ENCODE measurements at places on chromosomes 3 and 15.
A peak's percentile ranks its signal among the peaks of the same experiment; 100 is the strongest.

- no peak for DNase-seq
Observed at GRCh38 chr3:567488-568185, 371.1 kb downstream of the CHL1 start.

DNA sequence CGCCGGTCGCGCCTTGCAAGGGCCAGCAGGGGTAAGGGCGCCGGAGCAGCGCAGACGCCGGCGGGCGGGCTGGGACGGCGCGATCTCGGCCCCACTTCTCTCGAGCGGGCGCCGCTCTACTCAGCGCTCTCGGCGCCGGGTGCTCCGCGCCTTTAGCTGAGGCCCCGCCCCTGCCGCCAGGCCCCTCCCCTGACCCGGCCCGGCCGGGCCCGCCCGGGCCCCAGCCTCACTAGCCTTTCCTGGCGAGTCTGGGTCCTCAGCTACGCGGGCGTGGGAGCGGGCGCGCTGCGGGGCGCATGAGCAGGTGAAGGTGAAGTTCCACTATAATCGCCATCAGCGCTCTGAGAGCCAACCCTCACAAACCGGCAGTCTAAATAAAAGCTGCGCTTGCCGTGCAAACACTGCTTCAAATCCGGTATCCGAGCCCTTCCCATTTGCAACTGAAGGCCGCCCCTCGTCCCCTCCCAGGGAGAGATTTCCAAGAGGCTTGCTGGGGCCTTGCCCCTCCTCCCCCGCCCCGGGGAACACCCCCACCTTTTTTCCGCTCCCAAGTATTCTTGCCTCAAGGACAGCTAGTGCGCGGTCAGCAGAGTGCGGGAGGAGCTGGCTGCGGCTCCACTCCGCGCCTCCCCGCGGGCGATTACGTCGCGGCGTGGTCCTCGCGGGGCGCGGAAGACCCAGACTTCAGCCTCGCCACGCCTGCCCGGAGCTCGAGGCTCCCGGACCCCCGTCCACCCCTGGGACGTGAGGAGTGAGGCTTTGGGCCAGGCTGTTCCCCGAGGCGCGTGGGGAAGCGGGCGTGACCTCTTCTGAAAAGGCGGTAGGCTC is at the start of gene RPP25:
TSS of gene RPP25 (minus strand) at position 125 of the 828 bp plus-strand sequence. CDS start 189 bp downstream, outside the sequence.
- peak; percentile 52 for DNase-seq

DNA sequence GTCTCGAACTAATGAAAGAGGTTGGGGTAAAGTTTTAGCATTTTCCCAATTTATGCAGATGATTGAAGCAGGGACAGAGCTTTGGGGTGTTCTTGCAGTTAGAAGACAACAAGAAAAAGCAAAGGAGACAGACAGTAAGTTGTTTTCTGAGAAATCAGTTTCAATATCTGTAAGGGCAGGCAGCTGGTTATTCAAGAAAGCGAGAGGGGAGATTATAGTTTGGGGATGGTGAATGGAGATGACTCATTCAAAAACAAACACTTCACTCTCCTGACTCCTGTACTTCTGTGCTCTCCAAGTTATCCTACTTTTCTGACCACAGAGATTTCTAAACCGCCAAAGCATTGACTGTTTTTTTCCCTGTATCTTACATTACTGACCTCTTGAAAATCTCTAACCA is 352.0 kb downstream of the GAP43 start:
- DNase-seq = no peak

GRCh38 chr3:113266738-113267137 is 55.4 kb downstream of the BOC start:
- DNase-seq = no peak

GRCh38 chr3:88930611-88931010 is 176.8 kb upstream of the EPHA3 start:
- DNase-seq = no peak

DNA sequence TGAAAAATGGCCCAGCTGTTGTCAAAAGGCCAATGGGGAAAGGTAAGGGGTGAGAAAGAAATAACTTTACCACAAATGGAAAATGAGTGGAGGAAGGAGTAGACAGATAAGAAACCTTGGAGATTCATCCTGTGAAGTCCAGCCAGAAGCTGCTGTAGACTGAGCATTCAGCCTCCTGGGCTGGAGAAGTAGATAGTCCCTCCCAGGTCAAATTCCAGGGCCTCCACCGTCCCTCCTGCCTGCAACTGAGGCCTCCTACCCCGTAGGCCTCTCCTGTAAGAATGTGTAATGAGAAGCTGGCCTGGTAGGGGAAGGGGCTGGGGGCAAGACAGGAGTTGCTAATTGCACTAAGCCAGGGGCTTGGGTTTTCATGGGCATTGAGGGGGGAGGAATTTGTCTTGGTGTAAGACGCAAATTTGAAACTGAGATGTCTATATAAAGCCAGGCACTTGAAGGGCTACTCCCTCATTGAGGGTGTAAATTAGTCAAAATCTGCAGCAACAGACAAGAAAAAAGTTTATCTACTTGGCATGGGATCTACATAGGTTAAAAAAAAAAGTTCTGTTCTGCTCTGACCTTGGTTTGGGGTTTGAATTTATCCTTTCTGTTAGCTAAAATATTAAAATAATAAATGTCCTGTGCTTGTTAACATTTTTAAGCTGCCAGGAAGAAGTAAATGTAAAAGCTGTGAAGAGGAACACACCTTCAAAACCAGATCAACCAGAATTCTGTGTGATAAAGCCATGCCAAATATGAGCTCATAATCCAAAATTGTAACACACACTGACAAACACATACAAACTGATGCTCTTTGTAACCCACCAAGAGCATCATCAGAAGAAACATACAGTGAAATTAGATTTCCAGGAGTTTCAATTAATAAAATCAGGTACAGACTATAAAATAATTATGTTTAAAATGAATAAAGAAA is 1.7 kb upstream of the RBP2 start:
- no peak for DNase-seq

DNA sequence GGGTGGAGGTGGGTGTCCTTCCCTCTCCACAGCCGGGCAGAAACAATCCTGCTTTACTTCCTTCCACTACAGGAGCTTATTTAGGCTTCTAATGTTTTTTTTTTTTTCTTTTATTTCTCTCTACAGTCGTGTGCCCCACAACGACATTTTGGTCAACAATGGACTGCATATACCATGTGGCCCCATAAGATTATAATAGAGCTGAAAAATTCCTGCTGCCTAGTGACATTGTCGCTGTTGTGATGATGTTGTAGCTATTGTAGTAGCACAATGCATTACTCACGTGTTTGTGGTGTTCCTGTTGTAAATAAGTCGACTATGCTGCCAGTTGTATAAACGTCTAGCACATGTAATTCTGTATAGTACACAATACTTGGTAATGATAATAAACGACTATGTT is 153.7 kb downstream of the IL20RB start:
- no peak for DNase-seq

- peak; percentile 22 for DNase-seq
Observed at GRCh38 chr3:18988614-18989229, 159.6 kb upstream of the KCNH8 start.

GRCh38 chr15:92631721-92632120 is 23.9 kb downstream of the FAM174B start:
- no peak for DNase-seq

- no peak for DNase-seq
Observed at GRCh38 chr3:29410660-29411405, 130.0 kb downstream of the RBMS3 start.

GRCh38 chr3:25916321-25916720 is 126.4 kb downstream of the OXSM start:
- DNase-seq = no peak

- no peak for DNase-seq
Observed at GRCh38 chr3:44110648-44111047, 131.0 kb upstream of the TOPAZ1 start.

DNA sequence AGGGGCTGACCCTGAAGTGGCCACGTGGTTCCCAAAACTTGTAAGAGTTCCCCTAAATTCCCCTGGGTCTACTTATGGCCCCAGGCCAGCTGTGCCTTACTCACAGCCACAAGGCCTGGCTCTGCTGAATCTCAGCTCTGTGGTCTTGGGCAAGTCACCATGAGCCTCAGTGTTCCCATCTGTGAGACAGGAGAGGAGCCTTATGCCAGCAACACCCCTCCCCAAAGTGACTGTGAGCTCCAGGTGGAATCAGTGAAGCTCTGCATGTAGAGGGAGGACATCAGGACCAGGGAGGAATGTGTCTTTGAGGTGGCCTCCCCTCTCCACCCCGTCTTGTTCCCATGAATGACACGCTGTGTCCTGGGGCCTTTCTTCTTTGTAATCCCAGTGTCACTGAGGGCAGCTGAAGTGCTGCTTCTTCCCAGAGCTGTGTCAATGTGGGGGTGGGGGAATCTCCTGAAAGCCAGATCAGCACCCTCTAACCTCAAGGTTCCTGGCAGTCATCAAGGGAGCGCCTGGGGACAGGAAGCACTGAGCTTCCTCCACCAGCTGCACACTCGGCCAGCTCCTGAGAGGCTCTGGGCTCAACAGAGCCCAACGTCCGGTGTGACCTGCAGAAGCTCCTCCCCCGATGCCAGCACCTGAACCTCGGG is 258.9 kb downstream of the UACA start:
- no peak for DNase-seq

DNA sequence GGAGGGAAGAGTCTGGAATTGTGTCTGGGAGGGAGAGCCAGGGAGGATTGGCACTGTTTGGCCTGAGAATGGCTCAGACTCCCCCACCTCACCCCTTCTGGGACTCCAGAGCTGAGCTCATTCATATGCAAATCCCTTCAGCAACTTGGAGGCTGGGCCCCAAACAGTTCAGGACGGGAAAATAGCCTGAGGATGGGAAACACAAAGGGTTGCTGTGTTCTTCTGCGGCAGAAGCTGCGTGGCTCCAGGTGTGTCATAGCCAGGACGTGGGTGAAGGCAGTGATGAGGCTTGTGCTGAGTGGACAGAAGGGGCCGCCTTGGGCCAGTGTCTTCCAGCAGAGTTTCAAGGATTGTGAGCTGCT is 16.6 kb downstream of the MASP1 start:
- no peak for DNase-seq

DNA sequence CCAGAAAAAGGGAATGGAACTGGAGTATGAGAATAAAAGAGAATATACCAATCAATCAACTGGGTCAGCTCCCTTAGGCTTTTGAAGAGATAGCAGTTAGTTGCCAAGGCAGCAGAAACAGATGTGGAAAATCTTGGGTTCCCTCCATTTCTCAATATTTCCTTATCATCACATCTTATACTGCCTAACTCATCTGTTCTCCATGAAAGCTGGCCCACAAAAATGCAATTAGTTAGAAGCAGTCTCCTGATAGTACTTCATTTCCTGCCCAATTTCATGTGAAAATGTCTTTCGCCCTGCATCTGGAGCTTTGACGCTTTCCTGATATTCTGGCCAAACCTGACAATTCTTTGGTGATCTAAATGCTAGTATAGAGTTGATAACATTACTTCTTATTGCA is 30.1 kb upstream of the SPTSSB start:
- DNase-seq = no peak

DNA sequence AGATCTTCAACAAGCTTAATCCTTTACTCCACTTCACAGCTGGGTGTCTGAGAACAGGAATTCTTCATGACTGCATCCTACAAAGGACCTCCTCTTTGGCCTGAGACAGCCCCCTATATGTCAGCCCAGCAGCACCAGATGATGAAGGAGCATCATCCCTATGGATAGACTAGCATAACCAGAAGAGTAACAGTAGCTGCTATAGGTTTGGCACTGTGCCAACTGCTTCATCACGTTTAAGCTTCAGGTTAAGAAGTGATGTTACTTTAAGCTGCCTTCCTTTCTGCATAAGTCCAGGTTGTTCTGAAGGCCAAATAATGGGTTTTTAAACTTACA is 50.6 kb downstream of the CMSS1 start:
- DNase-seq = peak; percentile 37

DNA sequence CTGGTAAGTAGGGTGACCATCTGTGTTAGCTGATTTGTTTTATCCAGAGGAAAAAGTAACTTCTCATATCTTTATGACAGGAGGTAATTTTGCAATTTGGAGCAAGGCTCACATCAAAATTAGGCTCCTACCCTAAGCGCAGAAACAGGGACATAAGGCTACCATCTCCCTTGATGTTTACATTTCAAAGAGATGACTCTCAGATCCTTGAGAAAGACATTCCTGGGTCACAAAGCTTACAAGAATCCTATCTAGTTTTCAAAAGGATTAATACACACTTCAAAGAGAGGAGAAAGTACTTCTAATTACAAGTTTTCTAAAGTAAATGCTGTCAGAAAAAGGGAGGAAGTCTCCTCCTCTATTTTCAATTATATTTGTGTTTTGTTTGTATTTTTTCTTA is 7.0 kb downstream of the ZPLD1 start:
- DNase-seq = no peak

GRCh38 chr3:23845326-23846216 is 39.8 kb downstream of the UBE2E1 start:
- DNase-seq = no peak

GRCh38 chr3:54891540-54891897 is 36.3 kb downstream of the LRTM1 start:
- DNase-seq = no peak

DNA sequence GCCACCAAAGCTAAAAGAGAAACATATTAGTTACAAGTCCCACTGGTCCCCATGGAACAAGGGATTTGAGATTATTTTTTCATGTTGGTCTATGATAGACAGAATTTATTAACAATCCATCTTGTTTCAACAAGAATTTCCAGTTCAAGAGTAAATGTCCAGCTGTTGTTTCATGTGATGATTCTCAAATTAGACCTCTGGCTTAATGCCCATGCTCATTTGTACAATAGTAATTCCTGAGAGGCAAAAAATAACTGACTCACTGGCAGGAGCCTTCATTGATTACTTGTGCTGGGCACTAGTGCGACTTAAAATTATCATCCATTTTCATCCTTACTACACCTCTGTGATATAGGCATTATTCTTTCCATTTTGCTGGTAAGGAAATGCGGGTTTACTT is 171.3 kb downstream of the ITPR1 start:
- no peak for DNase-seq

DNA sequence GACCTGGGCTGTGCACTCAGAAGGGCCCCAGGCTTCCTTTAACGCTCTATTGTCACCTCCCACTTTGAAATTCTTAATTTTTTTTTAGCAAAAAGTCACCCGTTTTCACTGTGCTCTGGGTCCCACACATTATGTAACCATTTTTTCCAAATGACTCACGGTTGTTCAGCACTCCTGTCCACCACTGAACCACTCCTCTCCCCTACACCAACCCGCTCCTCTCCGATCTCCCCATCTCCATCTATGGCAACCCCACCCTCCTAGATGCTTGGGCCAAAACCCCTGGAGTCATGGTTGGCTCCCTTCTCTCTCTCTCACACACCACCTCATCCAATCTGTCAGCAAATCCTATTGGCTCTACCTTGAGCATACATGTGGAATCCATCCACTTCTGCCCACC is 41.2 kb upstream of the LINGO1 start:
- no peak for DNase-seq

Measured in CD4-positive, alpha-beta memory T cell (primary cell).